ENCODE measurements at places on chromosomes 2 and 18.

- DNase-seq: no peak
These were observed 39.0 kb upstream of the TCF4 start for GRCh38 chr18:55627007-55627406.

- peak; percentile 100 for DNase-seq
These were observed 98.6 kb downstream of the KCNS3 start for GRCh38 chr2:17976871-17977746.

- no peak for DNase-seq
These were observed 12.6 kb upstream of the FIGN start for GRCh38 chr2:163748420-163748819.

DNA sequence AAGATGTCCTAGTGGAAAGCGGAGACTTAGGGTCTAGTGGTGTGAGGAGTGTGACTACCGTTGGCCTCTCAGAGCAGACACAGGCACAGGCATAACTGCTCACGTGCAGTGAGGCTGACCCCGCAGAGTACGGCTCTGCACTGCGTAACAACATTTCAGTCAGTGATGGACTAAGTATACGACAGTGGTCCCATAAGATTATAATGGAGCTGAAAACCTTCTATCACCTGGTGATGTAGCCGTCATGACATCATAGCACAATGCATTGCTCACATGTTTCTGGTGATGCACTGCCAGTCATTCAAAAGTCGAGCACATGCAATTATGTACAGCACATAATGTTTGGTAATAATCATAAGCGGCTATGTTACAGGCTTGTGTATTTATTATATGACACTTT is 179.6 kb downstream of the VAPA start:
- no peak for DNase-seq

DNA sequence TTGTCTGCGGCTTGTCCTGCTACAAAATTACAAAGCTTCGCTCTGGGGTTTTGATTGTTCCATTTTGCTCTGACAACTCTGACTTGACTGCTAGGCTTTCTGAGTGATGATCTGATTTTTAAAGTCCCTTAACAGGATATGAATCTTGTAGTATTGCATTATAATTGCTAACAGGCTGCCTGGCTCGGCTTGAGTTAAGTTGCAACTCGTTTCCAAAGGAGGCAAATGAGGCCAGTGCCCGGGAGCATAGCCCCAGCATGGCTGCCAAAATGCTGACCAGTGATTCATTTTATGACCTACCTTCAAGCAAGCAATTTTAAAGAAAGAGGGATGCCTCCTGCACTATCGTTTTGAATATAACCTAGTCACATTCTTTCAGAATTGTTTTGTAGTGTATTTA is 135.4 kb downstream of the COL6A3 start:
- DNase-seq: peak; percentile 84

- no peak for DNase-seq
These were observed 380.0 kb downstream of the MEIS1 start for GRCh38 chr2:66814916-66815315.

DNA sequence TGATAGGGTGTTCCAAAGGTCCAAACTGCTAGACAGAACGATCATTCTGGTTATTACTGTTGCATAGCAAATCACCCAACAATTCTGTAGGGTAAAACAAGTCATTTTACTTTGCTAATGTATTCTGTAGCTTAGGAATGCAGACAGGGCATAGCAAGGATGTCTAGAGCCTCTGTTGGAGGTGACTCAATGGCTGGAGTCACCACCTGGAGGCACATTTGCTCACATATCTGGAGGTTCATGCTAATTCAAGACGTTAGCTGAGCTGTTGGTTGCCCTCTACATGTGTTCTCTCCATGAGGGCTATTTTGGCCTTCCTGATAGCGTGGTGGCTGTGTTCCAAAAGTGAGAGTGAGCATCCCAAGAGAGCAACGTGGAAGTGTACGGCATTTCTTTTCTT is 22.5 kb upstream of the ST8SIA3 start:
- DNase-seq: no peak

DNA sequence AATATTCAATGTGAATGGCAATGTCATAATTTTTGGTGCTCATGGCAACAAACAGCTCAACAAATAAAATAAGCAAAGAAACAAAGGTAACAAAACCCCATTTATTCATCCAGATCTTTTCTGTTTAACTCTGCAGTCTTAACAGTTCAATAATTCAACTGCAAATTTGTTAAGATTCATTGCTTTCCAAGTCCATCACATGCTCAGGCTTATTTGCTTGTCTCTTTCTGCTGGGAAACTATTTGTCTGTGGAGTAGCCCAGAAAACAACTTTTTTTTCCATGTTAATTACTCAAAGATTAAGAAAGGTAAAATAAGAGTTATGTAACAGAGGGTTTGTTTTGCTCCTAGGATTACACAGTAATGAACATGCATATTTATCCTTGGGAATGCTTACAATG is 92.6 kb upstream of the PNPT1 start:
- no peak for DNase-seq

DNA sequence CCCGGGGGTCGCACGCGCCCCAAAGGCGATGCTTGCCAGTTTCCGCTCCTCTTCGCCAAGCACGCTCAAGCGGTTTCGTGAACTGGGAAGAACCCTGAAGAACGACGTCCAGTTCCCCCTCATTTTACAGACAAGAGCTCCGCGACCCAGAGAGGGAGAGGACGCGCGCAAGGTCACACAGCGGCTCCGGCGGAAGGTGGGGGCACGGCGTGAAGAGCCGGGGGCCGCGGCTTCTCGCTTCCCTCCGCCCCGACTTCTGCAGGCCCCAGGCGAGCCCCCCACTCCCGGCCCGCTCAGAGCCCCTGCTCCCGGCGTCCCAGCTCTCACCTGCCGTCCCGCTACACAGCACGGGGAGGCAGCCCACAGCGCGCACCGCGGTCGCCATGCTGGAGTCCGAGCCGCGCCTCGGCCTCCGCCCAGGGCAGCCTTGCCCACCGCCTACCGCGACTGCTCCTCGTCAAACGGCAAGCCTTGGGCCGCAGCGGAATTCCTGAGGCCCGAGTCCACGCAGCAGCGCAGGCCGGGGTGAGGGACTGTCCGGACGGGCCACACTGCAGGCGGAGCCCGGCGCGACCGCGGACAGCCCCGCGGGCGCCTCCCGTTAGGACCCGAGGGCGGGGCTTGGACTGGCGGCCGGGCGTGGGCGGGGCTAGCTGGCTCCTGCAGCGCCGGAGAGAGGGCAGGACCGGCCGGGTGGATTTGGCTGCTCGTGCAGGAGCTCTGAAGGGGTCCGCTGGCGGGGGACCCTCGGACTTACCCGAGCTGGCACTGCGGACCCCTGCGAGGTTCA is at the start of gene MRPS5:
Gene MRPS5, minus strand, starts transcription at position 402 of the 790 bp plus-strand sequence. Its CDS starts 17 bp downstream, at position 385.
- DNase-seq: peak; percentile 6

- DNase-seq: no peak
These were observed 6.6 kb downstream of the YIPF4 start for GRCh38 chr2:32284321-32284720.

DNA sequence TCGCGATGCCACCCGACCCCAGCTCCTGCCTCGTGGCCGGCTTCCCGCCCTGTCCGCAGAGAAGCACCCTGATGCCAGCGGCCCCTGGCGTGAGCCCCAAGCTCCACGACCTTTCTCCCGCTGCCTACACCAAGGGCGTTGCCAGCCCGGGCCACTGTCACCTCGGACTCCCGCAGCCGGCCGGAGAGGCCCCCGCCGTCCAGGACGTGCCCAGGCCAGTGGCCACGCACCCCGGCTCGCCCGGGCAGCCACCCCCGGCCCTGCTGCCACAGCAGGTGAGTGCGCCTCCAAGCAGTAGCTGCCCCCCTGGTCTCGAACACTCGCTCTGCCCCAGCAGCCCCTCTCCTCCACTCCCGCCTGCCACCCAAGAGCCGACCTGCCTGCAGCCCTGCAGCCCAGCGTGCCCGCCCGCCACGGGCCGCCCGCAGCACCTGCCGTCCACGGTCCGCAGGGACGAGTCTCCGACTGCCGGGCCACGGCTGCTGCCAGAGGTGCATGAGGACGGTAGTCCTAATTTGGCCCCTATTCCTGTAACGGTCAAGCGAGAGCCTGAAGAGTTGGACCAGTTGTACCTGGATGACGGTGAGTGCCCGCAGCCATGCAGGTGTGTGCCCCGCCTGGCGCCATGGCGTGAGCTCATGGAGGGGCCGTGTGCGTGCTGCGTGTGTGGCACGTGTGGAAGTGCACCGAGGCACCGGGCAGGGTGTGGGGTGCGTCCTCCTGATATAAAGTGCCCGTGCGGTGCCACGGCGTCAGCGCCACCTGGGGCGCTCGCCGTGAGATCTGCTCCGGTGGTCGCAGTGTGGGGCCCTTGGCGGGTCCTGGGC is 90.8 kb downstream of the NFATC1 start:
- no peak for DNase-seq

- DNase-seq: no peak
These were observed 2.7 kb upstream of the SERTAD2 start for GRCh38 chr2:64656379-64656778.

DNA sequence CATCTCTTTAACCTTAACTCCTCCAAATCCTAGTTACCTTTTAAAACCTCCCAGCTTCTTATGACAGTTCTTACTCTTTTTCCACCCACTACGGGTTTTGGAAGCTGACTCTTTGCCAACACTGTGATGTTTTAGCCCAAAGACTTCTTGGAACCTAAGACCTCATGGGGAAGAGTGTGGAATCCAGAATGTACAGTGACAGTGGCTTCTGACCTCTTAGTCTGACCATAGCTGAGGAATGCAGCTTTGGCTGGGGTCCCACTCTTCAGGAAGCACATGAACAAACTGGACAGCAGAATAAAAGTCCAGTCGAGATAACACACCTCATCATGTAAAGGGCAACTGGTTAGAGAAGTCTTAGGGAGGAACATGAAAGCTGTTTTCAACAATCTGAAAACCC is 161.1 kb upstream of the PKDCC start:
- no peak for DNase-seq

GRCh38 chr2:219552382-219553167 is 8.7 kb downstream of the TMEM198 start:
- DNase-seq: peak; percentile 43

DNA sequence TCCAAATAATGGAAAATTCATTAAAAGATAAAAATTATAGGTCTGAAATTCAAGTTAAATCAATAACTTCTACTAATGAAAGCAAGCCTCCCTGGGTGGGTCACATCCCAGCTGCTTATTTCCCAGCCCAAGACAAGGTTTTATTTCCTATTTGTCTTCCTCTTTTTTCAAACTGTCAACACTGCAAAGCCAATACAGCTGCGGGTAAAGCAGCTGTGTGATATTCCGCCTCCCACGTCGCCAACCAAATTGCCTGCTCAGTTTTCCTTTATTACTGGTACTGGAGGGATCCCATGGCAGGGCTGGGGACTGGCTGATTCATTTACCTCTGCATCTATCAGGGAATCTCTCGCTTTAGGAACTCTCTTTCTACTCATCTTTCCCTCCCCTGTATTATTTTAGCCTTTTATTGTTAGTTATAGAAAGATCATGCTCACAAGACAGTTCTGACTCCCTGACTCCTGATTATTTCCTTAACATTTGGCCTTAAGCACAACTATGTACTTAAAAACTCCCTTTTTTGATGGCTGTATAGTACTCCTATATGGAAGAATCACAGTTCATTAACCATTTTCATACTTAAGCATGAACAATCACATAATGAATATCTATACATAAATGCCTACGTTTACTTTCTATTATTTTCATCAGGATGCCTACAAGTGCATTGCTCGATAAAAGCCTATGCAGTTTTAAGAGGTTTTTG is 253.1 kb downstream of the CDCA7 start:
- no peak for DNase-seq

- no peak for DNase-seq
These were observed 845 bp downstream of the EML4 start for GRCh38 chr2:42169874-42170521.

GRCh38 chr2:59733970-59734369 is 819.5 kb downstream of the BCL11A start:
- no peak for DNase-seq

- no peak for DNase-seq
These were observed 12.2 kb downstream of the CCDC68 start for GRCh38 chr18:54947091-54947490.

GRCh38 chr2:128367601-128368359 is 49.1 kb upstream of the HS6ST1 start:
- DNase-seq: no peak

DNA sequence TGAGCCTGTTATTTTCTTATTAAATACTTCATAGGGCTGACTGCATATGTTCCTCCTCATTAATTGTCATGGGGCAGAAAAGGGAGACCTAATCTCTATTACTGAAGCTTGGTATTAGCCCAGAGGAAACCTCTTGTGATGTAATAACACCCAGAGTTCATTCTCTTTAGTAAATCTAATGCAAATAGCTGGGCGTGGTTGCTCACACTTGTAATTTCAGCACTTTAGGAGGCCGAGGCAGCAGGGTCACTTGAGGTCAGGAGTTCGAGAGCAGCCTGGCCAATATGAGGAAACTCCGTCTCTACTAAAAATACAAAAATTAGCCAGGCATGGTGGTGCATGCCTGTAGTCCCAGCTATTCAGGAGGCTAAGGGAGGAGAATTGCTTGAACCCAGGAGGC is 14.7 kb downstream of the DAW1 start:
- DNase-seq: no peak

DNA sequence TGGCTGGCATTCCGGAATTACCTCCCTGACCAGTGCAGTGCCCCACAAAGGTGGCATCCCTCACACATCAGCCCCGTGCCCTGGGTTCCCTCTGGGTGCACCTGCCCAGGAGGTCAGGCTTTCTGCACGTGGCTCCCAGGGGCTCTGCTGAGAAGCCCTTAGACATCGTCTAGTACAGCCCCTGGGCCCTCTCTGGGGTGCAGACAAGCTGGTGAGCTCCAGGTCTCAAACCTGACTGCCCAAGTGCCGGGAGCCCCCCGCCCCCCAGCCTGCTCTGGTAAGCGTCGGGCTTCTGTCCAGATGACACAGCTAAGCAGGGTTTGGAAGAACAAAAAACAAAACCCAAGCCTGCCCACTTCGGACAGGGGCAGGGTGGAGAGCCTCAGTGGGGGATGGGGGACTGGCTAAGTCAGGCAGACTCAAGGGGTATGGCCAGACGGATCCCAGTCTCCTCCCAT is 20.2 kb downstream of the TWIST2 start:
- no peak for DNase-seq

DNA sequence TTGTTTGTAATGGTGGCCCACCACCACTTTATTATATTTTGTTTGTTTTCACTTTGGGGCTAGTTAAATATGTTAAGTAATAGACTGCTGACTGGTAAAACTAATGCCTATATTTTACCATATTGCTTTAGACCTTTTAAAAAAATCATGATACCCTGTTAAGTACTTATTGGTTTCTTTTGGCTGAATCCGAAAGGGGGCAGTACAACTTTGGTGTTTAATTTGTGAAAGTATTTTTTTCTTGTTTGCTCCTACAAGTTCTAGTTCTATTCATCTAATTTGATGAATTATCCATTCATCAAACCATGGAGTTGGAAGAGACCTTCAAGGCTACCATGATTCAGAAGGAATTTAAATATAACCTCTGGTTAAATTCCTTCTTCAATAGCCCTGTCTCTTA is 147.0 kb downstream of the MBD5 start:
- no peak for DNase-seq

GRCh38 chr2:201116115-201116958 is at the start of gene CFLAR:
CFLAR (plus strand) TSS chr2:201116164; CDS start chr2:201129866, 13,702 bp downstream.
- DNase-seq: peak; percentile 31

GRCh38 chr2:136703214-136703613 is 62.1 kb upstream of the THSD7B start:
- DNase-seq: no peak

GRCh38 chr2:63587814-63588384 is 378 bp downstream of the WDPCP start:
- no peak for DNase-seq

Data from skeletal muscle cell (primary cell).